ENCODE measurements at places on chromosomes 2 and 18. TPM values are rescaled to one million over a fixed set of nuclear protein-coding genes. Genes with fewer than 3 reads are reported as not detected.

DNA sequence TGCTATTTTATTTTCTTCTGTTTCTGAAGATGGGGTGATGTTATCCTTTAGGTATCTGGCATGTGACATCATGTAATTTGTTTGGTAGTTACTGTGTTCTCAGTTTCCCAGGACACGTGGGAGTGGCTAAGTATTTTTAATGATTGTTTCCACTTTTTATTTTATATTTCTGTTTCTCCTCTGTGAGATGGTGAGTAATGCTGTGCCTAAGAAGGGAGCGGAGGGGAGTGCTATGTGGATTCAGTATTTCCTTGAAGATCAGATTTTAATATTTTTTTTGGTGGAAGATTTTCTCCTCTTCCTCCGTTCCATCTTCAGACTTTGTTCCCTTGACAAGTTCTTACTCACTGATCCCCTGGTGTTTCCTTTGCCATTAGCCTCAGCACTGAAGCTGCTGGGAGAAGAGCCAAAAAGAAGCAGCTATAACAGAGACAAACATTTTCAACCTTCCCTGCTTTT is 180.0 kb upstream of the MMADHC start:
- no peaks in the 10 kb centered on the region for H3K27me3 ChIP-seq
- DNase-seq: no peak
- H3K4me3 ChIP-seq: no peak overlapping the region
- H3K4me1 ChIP-seq: no peaks in the 10 kb centered on the region
- H3K36me3 ChIP-seq: no peaks in the 10 kb centered on the region

DNA sequence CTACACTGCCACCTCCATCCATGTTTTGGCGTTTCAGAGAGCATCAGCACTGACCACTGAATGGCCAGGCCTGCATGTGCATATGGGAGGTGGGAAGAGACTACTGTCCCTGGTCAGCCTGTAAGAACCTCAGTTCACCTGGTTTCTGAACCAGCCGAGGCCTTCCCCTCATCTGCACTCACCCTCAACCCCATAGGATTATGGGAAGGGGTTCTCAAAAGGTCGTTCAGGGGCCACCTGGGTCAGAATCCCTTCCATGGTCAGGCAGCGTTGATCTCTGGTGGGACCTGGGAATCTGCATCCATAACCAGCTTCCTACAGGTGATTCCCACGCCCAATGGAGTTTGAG is 36.7 kb downstream of the TET3 start:
- H3K4me3 ChIP-seq: no peak overlapping the region
- no peak for DNase-seq
- peaks cover 14% of the 10 kb centered on the region for H3K4me1 ChIP-seq
- H3K36me3 ChIP-seq: no peaks in the 10 kb centered on the region
- H3K27me3 ChIP-seq: peaks cover 2% of the 10 kb centered on the region

Gene PDE11A
- total RNA-seq: 1.7 TPM

DNA sequence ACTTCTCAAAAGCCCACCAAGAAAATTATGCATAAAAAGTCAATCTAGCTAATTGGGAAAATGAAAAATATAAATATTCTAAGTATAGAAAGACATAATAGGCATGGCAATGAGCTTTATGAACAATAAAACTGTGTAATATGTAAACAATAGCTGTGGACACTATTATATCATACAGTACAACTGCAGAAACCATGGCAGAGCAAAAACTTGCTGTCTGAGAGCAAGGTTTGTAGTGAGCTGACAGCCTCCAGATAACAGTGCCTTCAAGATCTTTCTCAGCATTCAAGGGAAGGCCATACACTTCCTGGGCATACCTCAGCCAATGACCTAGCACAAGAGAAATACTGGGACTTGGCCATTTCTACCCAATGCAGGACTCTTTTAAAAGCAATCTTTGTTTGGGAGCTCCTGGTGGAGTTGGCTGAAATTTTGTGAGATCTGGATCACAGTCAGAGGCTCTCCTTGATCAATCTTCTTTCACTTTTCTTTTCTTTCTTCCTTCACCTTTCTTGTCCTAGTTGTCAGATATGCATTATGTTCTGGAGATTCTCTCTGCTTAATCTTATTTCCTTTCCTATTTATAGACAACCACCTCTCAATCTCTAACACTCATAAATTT is 427.2 kb upstream of the UBE2E3 start:
- H3K4me1 ChIP-seq: no peaks in the 10 kb centered on the region
- H3K27ac ChIP-seq: no peak overlapping the region
- H3K36me3 ChIP-seq: no peaks in the 10 kb centered on the region
- H3K27me3 ChIP-seq: no peaks in the 10 kb centered on the region

Gene MTA3
- total RNA-seq: 105 TPM

Gene RASGRP3
- 487 TPM for total RNA-seq

GRCh38 chr2:122319539-122320132 is 564.2 kb downstream of the TSN start:
- no peak for DNase-seq
- H3K27ac ChIP-seq: no peak overlapping the region
- no peak overlapping the region for H3K4me3 ChIP-seq
- H3K36me3 ChIP-seq: no peaks in the 10 kb centered on the region

DNA sequence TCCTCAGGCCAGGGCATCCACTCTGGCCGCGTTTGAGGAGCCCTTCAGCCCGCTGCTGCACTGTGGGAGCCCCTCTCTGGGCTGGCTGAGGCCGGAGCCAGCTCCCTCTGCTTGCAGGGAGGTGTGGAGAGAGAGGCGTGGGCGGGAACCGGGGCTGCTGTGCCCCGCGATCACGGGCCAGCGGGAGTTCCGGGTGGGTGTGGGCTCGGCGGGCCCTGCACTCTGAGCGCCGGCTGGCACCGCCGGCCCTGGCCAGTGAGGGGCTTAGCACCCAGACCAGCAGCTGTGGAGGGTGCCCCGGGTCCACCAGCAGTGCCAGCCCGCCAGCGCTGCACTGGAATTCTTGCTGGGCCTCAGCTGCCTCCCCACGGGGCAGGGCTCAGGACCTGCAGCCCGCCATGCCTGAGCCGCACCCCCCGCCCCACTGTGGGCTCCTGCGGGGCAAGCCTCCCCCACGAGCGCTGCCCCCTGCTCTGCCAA is 1.9 kb upstream of the ABHD3 start:
- H3K27ac ChIP-seq: no peak overlapping the region
- peaks cover 3% of the 10 kb centered on the region for H3K27me3 ChIP-seq
- no peak overlapping the region for H3K4me3 ChIP-seq
- H3K36me3 ChIP-seq: no peaks in the 10 kb centered on the region
- peaks cover 13% of the 10 kb centered on the region for H3K4me1 ChIP-seq

Data from endothelial cell (in vitro differentiated cells).